ENCODE measurements at places on chromosomes 12 and 14. TPM values are rescaled to one million over a fixed set of nuclear protein-coding genes. Genes with fewer than 3 reads are reported as not detected.

- no peaks in the 10 kb centered on the region for H3K36me3 ChIP-seq
Measured at GRCh38 chr14:51783765-51784164, 76.6 kb upstream of the GNG2 start.

- H3K4me3 ChIP-seq: no peak overlapping the region
- no peak overlapping the region for H3K27ac ChIP-seq
- DNase-seq: no peak
- H3K4me1 ChIP-seq: no peaks in the 10 kb centered on the region
Measured at GRCh38 chr12:131795064-131795463, 33.1 kb upstream of the MMP17 start.

DNA sequence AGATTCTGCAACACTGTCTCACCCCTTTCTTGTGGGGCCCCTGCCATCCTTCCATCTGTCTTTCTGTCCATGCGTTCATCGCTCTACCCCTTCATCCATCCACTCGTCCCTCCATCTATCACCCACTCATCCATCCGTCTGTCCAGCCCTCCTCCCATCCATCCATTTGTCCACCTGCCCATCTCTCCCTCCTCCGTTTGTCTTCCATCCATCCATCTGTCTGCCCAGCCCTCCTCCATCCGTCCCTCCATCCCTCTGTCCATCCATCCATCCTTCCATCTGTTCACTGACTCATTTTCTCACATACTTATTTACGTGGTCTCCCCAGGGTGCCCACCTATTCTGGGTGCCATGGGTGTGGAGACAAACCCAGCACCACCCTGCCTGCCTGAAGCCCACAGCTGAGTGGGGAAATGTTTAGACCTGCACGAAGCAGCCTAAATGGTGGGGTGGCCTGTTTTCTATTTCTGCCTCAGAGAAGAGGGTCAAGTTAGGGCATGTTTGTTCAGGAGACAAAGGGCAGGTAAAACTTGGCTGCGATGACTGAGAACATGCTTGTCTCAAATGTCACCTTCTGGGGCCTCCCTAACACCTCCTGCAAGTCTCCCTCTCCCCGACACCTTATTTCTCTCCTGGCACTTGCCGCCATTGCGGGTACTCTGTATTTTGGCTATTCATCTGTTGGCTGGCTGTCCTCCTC is 2.8 kb upstream of the SLC25A47 start:
- no peaks in the 10 kb centered on the region for H3K27me3 ChIP-seq
- no peak for DNase-seq
- H3K27ac ChIP-seq: no peak overlapping the region
- no peaks in the 10 kb centered on the region for H3K36me3 ChIP-seq

The HOTAIR gene
- total RNA-seq: 0.32 TPM

The GUCY2C gene
- 47.6 TPM for total RNA-seq

Measured in hepatocyte (in vitro differentiated cells).